Camera-type eye (tissue), 1 donor: ENCODE measurements at places on chromosomes 1 and 21. TPM values are rescaled to one million over a fixed set of nuclear protein-coding genes. Genes with fewer than 3 reads are reported as not detected.

Gene ZNF669
- total RNA-seq, result 14.3 TPM

Gene SPRR3
- total RNA-seq, result not detected

Gene OR2T29
- total RNA-seq, result not detected

Gene CLDN19
- total RNA-seq, result 8.6 TPM

Gene EXO1
- total RNA-seq, result 4.3 TPM
